ENCODE measurements at places on chromosomes 1 and 21.

GRCh38 chr1:243465081-243465480, 209.2 kb downstream of the SDCCAG8 start:
- DNase-seq = no peak

DNA sequence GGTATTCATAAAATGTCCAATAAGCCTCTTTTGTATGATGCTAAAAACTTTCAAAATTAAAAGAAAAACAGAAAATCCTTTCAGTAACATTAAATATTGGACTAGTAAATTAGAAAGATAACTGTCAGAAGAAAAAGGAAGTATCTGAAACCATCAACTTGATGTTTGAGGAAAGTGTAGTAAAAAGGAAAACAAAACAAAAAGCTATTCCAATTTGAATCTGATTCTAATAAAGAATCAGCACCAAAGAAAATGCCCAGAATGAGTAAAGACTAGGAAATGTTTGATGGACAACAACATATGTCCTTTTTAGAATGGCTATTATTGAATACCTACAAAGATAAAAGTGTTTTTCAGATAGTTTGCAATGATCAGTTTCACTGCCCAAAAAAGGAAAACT, 79.9 kb upstream of the RBM34 start:
- no peak for DNase-seq

GRCh38 chr1:118185084-118185832, at the start of gene SPAG17:
Gene SPAG17 (minus strand): TSS chr1:118185228. CDS start chr1:118185157, 71 bp downstream.
- peak; percentile 84 for DNase-seq

- no peak for DNase-seq
Measured at GRCh38 chr21:15543473-15543872, 186.3 kb upstream of the USP25 start.

GRCh38 chr1:151157067-151157531, 650 bp downstream of the TNFAIP8L2 start:
- no peak for DNase-seq

- DNase-seq = no peak
Measured at GRCh38 chr21:26365849-26366248, 195.3 kb upstream of the APP start.

DNA sequence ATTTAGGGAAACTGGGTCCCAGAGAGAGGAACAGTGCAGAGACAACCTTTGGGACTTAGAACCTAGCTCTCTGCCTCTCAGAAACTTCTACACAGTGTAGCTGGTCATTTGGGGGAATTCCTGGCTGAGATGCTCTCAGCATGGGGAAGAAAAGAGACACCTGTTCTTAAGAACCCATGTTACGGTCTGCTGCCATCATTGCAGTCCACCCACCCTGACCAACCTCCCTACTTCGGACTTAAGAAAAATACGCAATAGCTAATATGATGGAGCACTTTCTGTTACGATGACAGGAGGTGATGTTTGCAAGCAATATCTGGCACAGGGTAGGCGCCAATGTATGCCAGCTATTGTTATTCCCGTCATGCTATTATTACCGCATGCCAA, 177.9 kb downstream of the IGSF21 start:
- DNase-seq = no peak

DNA sequence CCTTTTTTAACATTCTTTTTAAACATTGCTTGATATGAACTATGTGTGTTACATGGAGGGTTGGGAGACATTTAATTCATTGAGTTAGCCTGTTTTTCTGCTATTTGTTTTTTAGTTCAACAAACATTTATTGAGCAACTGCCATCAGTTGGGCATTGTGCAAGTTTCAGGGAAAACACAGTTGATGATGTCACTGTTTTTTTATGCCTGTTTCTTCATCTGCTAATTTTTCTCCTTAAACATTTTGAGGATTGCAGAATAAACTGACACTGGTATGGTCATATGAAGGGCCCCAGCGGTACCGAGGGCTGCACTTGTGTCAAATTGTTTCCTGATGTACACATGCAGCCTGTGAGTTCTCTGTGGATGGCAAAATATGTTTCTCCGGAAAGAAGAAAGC, 253.0 kb downstream of the FGGY start:
- DNase-seq = no peak

DNA sequence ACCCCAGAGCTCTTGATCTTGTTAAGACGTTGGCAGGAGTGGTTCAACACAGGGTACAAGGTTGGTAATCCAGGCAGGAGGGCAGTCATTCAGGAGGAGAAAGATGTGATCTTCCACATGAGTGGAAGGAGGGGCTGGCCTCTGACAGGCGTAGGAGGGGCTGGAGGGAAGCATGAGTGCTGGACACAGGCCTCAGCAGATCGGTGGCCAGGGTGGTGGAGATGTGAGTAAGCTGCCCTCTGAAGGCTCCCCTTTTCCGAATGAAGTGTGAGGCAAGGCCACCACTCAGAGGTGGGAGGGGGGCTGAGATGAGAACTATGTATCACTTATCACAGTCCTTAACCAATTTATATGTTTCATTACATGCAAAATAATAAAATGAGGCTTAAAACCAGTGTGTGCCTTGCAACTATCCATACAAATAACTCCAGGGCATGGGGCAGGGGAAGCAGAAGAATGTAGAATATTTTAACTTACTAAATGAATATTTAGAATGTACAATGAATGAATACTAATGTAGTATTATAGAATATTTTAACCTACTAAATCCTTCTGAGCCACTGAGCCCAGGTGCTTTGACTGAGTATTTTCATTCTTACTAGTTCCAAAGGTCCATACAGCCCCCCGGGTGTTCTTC, 103.5 kb upstream of the TLR5 start:
- DNase-seq = peak; percentile 30

- peak; percentile 87 for DNase-seq
Measured at GRCh38 chr1:212791676-212792395, at the start of the genes NSL1 and TATDN3. Gene NSL1 (minus strand): TSS chr1:212791777. CDS start chr1:212791763, 14 bp downstream. Gene TATDN3 (plus strand): TSS chr1:212791894. CDS start chr1:212791922, 28 bp downstream.

GRCh38 chr1:202625416-202626360, 84.6 kb downstream of the SYT2 start:
- peak; percentile 67 for DNase-seq

DNA sequence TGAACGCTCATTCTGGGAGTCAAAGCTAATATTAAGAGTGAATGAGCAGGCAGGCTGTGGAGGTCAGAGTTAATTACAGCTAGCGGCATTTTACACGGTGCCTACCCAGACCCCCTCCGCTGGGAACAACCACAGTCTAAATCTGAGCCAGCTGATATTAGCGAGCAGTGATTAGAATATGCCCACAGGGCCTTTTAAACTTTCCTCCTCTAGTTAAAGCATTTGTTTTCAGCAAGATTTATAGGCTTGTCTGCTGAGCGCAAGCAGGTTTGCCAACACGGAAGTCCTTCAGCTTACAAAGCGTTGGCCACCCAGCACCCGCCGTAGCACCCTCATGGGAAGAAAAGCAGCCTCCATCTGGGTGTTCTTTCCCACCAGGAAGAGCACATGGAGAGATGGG, 72.1 kb downstream of the LMX1A start:
- DNase-seq = no peak

GRCh38 chr1:162616848-162617247, 15.4 kb upstream of the DDR2 start:
- DNase-seq = no peak

GRCh38 chr1:175537571-175537970, 205.8 kb downstream of the TNR start:
- no peak for DNase-seq

DNA sequence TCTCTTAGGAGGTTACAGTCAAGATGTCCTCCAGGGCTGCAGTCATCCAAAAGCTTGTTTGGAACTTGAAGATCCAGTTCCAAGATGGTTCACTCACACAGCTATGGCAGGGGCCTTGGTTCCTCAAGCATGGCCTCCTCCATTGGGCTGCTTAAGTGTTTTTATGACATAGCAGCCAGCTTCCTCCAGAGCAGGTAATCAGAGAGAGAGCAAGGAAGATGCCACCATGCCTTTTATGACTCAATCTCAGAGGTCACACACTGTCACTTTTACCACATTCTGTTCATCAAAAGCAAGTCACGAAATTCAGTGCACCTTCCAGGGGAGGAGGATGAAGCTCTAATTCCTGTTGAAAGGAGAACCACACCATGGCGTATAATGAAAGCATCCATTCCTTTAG, 17.1 kb downstream of the ELAPOR1 start:
- no peak for DNase-seq

DNA sequence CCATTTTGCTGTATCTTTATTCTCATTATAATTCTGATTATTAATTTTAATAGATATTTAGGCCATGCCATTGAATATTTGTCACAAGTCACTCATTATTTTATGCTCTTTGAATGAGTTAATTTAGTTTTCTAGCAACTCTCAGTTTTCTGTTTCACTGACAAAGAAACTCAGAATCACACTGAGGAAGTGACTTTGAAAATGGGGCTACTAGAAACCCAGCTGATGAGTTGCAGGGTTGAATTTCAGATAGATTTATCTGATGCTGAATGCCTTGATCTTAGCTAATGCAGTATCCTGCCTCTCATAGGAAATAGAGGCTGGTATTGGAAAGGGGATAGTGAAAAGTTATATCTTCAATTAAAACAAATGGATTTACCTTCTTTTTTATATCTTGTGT, 67.4 kb upstream of the PLA2G4A start:
- DNase-seq = no peak

- DNase-seq = no peak
Measured at GRCh38 chr1:75115654-75116053, 18.5 kb upstream of the LHX8 start.

DNA sequence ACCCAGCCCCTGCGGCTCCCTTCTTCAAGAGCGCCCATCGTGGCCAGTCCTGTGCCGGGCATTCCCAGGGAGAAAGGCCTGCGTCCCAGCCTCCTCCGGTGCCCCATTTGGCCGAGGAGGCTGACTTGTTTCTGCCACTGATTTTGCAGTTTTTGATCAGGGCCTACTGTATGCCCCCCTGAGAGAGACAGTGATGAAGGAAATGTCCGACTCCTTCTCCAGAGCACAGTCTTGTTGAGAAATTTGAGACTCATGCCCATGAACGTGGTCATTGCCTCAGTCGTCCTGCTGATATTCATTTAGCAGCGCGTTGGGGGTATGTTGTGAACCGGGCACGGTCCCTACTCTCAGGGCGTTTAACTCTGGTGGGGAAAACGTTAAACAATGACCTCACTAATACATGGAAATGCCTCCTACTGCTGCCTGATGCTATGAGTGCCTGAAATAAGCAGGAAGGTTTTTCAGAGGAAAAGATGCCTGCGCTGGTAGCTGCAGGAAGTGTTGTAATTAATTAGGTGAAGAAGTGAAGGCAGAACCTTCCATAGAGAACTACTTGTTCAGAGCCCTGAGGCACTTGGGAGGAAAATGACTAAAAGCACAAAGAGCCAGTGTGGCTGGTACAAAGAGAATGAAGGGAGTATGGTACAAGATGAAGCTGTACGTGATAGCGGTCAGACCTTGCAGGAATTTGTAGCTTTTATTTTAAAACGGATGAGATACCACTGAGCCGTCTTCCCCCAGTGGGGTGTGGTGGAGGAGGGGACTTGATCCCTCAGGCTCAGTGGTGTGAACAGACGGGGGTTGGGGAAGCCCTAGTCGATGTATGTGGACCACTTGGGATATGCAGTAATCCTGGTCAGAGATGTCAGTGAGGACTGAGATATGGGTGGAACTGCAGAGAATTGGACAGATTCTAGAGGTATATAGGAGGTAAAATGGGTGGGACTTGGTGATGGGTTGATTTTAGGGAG, 730 bp downstream of the ZCCHC17 start:
- no peak for DNase-seq

- DNase-seq = no peak
Measured at GRCh38 chr1:161792740-161793139, 26.6 kb downstream of the ATF6 start.

GRCh38 chr1:165842023-165842670, 14.7 kb downstream of the UCK2 start:
- no peak for DNase-seq

DNA sequence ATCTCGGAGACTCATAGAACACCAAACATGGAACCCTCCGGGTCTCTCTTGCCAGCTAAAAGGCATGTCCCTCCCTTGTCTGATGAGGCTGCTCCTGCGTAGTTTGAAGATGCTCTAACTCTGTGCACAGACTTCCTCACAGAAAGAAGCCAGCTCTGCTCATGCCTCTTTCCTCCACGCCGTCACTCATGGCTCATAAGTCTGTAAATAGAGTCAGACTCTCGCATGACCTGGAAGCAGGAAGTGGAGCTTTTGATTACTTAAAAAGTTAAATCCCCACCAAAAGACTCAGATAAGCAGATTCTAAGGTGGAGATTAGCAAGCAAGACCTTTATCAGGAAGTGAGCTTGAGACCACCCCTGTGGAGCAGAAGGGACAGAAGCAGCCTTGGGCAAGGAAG, 171.6 kb downstream of the TRIM33 start:
- no peak for DNase-seq

DNA sequence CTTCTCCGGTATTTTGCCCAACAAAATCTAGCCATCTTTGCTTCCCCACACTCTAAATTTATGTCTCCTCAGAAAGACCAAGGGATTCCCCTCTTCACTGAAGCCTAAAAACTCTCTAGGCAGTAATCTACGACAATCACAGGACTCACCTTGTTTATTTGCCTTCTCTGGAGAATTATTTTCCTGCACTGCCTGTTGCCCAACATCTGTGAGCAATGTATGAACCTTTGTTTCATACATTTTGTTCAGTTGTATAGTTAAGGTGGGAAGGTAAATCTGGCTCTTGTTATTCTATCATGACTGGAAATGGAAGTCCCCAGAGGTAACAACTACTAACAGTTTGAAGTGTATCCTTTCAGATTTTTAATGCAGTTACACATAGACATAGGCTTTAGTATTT, 2.2 kb downstream of the COPA start:
- DNase-seq = no peak

DNA sequence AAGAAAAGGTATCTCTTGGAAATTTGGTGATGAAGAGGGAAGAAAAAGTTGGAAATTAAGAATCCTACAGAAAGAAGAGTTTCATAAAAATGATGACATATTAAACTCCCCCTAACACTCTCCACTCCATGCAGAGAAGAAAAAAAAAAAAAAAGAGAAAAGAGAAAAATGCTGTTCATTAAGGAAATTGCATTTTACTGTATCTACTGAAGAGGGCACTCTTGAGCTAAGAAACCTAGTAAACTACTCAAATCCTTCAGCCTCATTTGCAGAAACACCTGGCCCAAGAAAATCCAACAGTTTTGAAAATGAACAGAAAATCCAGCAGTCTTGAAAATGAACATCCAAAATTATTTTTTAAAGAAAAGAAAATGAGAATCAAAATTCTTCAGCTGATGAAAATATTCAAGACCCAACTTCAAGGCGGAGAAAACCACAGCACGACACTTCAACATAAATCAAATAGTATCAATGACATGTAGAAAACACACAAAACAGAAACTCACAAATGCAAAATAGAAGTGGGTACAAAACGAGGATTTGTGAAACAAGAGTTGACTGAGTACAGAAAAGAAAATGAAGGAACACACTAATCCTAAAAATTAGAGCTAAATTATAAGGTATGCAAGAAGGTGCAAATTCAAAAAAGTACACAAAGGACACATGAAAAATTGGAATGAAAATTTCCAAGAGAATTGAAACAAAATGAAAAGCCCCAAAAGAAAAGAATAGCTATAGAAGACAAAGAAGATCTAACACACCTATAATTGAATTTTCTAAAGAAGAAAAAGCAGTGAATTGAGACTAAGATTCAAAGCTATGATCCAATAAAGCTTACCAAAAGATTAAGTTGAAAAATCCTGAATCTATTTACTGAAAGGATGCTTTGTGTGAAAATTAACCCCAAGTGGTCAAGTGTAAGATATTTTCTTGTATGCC, 73.2 kb upstream of the DNAJC6 start:
- no peak for DNase-seq
